ENCODE measurements at places on chromosomes 2 and 18.

DNA sequence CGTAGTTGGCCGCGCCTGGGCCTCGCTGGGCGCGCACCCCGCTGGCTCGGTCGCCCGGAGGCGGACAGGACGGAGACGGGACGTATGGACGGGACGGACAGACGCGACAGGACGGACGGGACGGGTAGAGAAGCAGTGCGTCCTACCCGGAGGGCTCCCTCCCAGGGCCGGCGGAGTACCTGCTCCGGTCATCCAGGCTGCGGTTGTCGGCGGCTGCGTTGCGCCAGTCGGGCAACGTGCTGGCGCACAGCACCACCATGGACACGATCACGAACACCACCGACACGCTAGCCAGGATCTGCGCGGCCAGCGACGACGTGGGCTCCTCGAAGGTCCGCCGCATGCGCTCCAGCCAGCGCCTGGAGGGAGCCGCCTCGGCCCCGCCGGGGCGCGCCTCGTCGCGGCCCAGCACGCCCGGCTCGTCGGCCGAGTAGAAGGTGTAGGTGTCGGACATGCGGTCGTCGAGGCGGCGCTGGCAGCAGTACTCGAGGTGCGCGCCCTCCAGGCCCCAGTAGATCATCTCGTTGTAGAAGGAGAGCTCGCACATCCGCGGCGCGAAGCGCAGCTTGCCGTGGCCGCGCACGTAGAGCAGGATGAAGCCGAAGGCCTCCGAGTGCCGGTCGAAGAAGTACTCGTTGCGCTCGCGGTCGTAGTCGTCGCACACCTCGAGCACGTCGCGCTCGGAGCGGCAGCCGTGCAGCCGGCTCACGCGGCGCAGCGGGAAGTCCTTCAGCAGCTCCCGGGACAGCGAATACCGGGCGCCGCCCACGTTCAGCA, 903 bp downstream of the KCNG3 start:
- DNase-seq: no peak

DNA sequence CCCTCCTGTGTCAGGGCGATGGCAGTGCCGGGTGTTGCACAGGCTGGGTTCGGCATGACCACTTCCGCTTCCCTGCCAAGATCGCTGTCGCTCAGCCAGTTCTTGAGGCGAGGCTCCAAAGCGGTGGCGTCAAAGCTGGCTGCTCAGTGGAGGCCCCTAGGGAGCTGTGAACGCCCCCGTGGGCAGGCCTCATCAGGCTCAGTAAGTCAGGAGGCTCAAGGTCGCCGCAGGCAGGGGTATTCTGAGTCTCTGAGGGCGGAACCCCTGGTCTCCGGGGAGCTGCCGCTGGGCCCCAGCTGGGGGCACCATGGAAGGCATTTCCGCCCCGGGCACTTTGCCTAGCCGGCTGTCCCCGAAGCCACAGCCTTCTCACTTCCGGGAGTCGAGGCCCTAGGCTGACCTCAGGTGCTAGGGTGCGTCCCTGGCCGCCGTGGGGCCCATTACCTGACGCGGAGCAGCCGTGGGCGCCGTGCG, 210.4 kb downstream of the SOCS6 start:
- DNase-seq: no peak

- no peak for DNase-seq
Observed at GRCh38 chr2:241208058-241208457, 19.6 kb downstream of the ANO7 start.

- no peak for DNase-seq
Observed at GRCh38 chr2:163990541-163990940, 254.7 kb upstream of the FIGN start.

DNA sequence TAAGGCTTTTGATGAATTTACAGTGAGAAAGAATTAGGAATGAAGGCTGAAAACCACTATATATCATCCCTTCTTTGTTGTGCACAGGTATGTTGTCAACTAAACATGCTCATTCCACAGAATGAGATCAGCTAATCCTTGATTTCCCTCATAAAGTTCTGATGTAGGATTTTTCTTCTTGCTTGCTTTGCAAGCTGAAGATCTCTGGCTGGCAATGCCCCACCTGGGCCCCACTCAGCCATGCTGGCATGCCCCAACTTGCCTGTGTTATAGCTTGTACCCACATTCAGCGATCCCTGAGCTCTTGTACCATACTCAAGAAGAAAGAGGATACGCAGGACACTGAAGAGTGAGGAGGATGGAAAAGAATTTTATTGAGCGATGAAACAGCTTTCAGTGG, 18.0 kb upstream of the SERPINB11 start:
- no peak for DNase-seq

- no peak for DNase-seq
Observed at GRCh38 chr18:74775239-74775638, 177.6 kb downstream of the ZNF407 start.

GRCh38 chr2:68811364-68811763, 59.8 kb downstream of the BMP10 start:
- DNase-seq: no peak

DNA sequence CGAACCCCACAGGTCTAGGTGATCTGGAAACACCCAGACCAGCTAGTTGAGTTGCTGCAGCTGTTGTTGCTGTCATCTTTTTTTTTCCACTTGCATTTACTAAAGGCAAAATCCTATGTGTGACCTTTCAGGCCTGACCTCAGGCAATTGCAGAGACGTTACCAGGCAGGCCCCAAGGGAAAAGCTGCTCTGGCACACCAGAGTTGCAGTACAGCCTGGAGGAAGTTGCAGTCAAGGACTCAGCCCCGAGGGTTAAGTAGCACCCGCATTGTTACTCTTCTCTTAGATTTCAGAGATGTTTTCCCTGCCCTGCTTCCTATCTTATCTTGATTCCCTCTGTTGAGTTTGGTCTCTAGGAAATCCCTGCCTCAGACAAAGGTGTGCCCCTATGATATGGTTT, 45.2 kb upstream of the SMAD2 start:
- no peak for DNase-seq

- no peak for DNase-seq
Observed at GRCh38 chr2:75333646-75334045, 134.3 kb upstream of the TACR1 start.

DNA sequence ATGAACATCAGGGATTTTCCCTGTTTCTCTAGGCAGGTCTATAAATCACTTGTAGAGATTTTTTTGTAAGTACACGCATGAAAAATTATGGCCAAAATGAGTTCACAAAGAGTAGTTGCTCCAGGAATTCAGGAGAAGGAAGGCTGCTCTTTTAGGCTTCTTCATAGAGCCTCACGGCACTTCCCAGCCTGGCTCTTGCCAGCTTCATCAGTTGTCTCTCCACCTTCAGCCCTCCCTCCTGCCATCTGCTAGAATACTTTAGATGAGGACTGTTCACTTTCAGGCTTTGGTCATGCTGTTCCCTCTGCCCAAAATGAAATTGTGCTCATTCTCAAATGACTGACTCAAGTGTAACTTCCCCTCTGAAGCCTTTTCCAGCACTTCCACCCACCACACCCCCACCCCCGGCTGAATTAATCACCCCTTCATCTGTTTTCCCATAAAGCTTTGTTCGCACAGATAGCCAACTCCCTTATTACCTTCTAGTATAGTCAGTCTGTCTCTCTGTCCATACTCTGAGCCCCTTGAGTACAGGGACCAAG, 1.8 kb upstream of the ABCA12 start:
- no peak for DNase-seq

- no peak for DNase-seq
Observed at GRCh38 chr2:235031686-235032373, 80.0 kb downstream of the SH3BP4 start.

DNA sequence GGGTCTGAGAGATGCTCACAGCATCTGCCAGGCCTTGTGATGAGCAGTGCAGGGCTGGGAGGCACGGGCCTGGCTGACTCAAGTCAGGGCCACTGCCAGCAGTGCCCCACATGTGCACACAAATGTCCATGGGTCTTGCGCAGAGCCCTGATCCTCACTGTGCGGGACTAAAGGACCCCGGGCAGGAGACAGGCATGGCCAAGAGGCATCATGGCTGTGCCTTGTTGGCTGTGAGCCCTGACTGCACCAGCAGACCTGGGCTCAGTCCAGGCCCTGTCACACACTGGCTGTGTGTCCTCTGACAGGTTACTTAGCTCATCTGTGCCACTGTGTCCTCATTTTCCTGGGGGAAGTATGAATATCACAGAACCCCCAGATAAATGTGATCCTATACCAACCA, 4.0 kb downstream of the KCNIP3 start:
- no peak for DNase-seq

GRCh38 chr2:129885735-129886134, 93.7 kb upstream of the RAB6C start:
- no peak for DNase-seq

DNA sequence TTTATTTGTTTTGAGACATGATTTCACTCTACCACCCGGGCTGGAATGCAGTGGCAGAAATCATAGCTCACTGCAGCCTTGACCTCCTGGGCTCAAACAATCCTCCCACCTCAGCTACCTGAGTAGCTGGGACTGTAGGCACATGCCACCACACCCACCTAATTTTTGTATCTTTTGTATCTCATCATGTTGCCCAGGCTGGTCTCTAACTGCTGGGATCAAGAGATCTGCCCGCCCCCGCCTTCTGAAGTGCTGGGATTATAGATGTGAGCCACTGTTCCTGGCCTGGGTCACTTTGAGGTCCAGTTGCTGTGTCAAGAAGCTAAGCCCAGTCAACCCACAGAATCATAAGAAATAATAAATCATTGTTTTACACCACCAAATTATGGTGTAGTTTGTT, 38.4 kb downstream of the TSN start:
- no peak for DNase-seq

GRCh38 chr2:16442971-16443370, 222.7 kb downstream of the CYRIA start:
- no peak for DNase-seq

DNA sequence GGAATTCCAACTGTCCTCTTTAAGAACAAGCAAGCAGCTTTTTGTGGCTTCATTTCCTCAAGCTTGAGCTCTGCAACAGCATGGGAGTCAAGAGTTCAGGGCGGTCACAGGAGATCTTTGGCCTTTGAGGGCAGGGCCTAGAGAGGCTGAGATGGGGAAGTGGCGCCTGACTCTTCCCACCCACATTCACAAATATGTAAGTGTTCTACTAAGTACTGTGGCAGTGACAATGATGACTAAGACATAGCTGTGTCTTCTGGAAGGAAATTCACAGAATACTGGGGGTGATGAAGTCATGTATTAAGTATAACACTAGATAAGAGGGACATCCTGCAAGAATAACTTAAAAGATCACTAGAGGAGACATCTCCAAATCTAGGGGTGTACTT, 15.0 kb downstream of the RND3 start:
- no peak for DNase-seq

GRCh38 chr2:15122915-15123314, 438.2 kb downstream of the NBAS start:
- no peak for DNase-seq

DNA sequence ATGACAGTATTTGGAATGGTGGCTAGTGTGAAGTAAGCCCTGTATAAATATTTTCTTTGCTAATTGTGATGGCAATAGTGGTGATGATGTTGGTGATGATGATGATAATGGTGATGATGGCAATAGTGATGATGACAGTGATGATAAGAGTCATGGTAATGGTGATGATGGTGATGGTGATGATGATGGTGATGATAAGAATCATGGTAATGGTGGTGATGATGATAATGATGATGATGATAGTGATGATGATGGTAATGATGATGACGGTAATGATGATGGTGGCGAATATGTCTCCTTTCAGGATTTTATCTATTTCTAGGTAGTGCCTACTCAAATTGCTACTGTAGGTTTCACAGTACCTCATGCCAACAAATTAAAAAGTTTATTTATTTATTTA, 205.4 kb downstream of the GALR1 start:
- no peak for DNase-seq

DNA sequence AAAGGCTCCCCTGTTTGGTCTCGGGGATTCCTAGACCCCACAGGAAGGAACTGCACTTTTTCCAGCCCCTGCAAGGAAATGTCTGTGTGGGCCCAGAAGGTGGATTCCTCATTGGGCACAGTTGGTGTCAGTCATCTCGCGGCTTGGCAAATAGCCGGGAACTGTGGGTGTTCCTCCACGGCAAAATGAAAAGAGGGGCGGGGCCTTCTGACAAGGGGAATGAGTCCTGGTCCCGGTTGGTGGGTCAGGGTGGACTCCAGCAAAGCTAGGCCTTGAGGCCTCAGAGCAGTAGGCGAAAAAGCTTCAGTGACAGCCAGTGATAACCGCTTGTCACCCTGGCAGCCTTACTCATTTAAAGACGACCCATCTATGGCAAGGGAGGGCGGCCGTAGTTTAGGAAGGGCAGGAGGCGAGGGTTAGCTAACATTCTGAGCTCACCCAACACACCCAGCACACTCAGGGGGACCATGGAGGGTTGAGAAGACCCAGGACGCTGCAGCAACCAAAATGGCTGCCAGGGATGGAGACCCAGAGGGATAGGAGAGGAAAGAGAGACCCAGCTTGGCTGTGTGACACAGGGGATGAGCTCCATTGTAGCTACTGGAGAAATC, 16.5 kb downstream of the SLC4A3 start:
- DNase-seq: no peak

- DNase-seq: no peak
Observed at GRCh38 chr2:198698230-198698629, 759.5 kb downstream of the SATB2 start.

DNA sequence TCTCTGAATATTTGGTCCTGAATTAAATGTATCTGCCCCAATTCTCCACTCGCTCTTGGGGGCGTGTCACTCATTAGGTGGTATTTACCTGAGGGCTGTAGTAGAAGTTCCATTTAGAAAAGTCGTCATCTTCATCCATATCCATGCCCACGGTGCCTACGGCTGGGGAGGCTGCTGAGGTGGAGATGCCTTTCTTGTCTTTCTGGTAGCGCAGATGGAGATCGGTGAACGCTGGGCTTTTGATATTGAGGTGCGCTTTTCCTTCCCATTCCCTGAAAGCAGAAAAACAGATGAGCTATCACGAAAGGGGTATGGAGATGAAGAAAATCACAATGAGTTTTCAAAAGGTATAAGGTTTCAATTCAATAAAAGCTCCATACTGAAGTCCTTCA, 39.7 kb downstream of the APOB start:
- no peak for DNase-seq

GRCh38 chr2:181223234-181223633, 234.0 kb upstream of the ITGA4 start:
- no peak for DNase-seq

- no peak for DNase-seq
Observed at GRCh38 chr18:77077941-77078689, 54.5 kb downstream of the MBP start.

- DNase-seq: no peak
Observed at GRCh38 chr2:12071318-12071717, 324.9 kb downstream of the LPIN1 start.

DNA sequence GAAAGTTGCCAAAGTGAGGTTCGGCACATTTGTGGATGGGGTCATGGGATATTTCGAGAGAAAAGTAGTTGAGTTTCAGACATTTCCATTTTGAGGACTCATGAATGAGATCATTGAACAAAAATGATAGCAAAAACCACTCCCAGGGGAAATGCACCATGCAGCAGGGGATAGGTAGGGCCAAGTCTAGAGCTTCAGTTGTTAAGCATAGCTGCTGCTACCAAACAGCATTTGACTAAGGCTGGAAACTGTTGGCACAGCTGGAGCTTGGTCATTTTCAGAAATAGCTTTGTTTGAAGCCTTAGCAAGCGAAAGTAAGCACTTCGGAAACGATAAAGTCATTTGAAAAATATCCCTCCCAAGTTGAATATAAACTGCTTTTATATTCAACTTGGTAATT, 431.8 kb downstream of the SOCS6 start:
- no peak for DNase-seq

Data from activated naive CD8-positive, alpha-beta T cell treated with anti-CD3 and anti-CD28 coated beads, Interleukin-2, amount 50 U/mL, for 16 hours (primary cell).